Heart right ventricle (tissue), 16 donors: ENCODE measurements at places on chromosomes 11 and 22. TPM values are rescaled to one million over a fixed set of nuclear protein-coding genes. Genes with fewer than 3 reads are reported as not detected.

The C22orf31 gene
- not detected for total RNA-seq

The ACER3 gene
- 9.4 TPM for total RNA-seq

- no peak for DNase-seq
- H3K4me1 ChIP-seq, result peaks cover 28% of the 10 kb centered on the region
- H3K36me3 ChIP-seq, result no peaks in the 10 kb centered on the region
- H3K27ac ChIP-seq, result peak overlapping the region; percentile 34
- H3K4me3 ChIP-seq, result no peak overlapping the region
These were observed 70.7 kb upstream of the AKIP1 start for GRCh38 chr11:8839957-8840945.

DNA sequence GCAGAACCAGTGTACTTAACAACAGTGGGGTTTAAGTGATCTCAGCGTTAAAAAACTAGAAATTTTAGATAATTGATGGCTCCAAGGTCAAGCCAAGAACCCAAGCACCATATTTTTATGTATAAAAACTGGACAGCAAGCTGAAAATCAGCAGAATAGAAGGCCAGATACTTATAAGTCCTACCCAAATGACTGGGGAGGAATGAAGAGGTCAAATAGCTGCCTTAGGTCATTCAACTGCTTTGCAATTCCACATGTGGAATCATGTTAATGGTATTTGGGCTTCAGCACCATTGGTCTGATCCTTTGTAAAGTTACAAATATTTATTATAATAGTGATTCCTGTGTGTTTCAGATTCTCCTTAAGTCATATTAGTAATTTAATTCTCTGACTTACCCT is 108.4 kb downstream of the FAT3 start:
- H3K36me3 ChIP-seq, result no peaks in the 10 kb centered on the region
- H3K4me3 ChIP-seq, result no peak overlapping the region
- no peak for DNase-seq

DNA sequence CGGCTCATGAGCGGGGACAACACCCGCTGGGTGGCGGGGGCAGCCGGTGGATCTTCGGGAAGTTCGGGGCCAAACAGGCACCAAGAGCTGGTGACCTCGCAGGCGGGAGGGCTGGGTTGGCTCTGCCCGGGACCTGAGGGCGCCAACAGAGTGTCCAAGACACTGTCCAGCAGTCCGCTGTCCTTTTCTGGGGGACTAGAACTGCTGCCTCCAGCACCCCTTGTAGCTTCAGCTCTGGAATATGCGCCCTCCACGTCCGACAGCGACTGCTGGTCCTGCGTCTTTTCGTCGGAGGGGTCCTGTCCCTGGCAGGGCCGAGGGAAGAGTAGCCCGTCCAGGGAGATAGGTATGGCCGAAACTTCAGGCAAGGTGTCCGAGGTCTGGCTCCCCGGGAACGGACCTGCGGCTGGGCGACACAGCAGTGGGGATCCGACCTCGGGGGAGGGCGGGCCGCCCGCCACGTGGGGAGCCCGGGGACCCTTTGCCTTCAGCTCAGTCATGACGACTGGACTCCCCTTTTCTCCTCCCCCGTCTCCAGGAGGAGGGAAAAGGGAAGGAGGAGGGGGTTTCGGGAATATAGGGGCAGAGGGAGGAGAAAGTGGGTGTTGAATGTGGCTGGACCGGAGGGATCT is 926 bp downstream of the PGR start:
- peaks cover 10% of the 10 kb centered on the region for H3K27me3 ChIP-seq
- peaks cover 38% of the 10 kb centered on the region for H3K4me1 ChIP-seq
- peak; percentile 5 for DNase-seq
- H3K4me3 ChIP-seq, result peak overlapping the region; percentile 83

GRCh38 chr11:108289699-108290098 is 66.8 kb downstream of the ATM start:
- no peak overlapping the region for H3K27ac ChIP-seq
- DNase-seq, result no peak
- H3K4me3 ChIP-seq, result no peak overlapping the region
- H3K27me3 ChIP-seq, result no peaks in the 10 kb centered on the region
- H3K36me3 ChIP-seq, result peaks cover 32% of the 10 kb centered on the region
- H3K4me1 ChIP-seq, result no peaks in the 10 kb centered on the region

The LRRC74B gene
- not detected for total RNA-seq
